ENCODE measurements at places on chromosomes 6 and 20.
A peak's percentile ranks its signal among the peaks of the same experiment; 100 is the strongest.

GRCh38 chr6:3819161-3820110 lies 29.7 kb upstream of the FAM50B start:
- DNase-seq = peak; percentile 23

DNA sequence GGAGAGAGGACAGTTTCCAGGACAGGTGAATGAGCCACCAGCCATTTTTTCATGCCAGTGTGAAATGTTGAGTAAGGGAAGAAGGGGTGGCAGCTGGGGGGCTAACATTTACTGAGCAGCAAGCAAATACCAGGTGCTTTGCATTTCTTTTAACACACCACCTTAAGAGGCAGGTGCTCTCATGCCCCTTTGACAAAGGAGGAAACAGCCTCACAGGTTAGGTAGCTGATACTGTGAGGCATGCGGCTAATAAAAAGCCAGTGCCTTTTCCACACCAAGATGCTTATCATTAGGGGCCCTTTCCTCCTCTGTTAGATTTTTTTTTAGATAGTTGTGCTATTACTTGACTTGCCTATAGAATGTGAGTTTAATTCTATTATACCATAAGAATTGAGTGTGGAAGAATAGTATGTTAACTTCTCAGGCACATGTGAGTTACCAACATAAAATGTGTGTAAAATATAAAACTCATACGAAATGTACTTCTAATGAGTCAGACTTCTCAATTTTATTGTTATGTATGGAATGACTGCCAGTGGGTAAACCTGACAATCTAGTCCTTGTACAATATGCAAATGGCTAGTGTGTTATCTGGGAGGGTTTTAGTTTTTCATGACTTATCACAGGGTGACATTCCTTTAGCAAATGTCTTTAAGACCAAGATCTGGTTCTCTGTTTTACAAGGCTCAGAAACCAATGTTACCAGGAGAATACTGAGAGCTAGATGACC lies 260.0 kb downstream of the TMEM242 start:
- no peak for DNase-seq

DNA sequence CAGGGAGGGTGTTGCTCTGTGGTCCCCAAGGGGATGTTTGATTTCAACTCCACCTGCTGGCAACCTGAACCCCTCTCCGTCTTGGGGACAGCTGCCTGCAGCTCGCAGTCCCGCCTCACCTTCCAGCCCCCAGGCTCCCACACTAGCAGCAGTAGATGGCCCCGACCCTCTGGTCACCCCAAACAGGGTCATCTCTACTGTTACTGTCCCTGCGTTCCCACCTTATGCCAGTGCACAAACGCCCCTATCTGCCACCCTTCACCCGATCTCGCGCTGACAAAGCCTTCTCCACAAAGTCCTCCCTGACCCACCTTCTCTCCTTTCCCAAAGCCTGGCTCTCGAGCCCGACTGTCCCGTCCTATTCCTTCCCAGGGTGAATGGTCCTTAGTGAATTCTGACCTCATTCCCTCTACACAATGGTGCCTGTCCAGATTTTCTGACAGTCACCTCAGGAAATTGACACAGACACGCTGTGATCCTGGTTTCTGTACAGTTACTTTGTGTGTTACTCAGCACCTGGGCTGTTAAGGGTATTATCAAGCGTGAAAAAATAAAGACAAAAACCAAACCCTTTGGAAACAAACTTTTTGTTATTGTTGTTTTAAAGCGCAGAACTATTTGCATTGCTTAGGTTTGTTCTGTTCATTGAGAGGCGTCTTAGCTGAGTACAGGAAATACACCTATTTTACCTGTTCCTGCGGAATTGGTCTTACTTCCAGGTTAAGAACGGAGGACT lies 728 bp downstream of the FUT9 start:
- peak; percentile 60 for DNase-seq

- DNase-seq = peak; percentile 58
These were observed 1.1 kb downstream of the ABRACL start for GRCh38 chr6:139029470-139030227.

DNA sequence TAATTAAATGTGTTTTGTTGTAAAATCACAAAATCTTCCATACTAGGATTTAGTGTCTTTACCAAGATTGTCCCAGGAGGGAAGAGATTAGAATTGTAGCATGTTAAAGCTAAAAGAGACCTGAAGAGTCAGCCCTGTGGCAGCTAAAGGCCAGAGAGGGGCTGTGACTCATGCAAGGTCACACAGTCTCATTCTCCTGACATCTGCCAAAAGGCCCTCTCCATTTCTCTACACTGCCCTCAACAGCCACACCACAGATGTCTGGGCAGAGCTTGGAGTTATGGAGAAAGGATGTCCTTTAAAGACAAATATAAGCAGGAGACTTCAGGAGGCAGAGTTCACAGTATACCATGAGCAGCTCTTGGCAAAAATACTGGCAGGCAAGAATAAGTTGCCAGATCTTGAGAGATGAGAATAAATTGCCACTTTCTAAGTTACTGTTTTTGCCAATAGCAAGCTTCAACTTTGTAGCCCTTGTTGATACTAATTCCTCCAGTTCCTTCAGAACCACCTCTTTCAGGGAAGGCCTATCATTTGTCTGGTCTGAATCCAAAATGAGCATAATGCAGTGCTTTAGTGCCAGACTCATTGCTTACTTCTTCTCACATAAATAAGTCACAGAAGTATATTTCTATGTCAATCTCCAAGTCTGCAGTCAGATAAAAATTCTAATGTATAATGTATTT lies 41.7 kb downstream of the AKIRIN2 start:
- DNase-seq = peak; percentile 52

DNA sequence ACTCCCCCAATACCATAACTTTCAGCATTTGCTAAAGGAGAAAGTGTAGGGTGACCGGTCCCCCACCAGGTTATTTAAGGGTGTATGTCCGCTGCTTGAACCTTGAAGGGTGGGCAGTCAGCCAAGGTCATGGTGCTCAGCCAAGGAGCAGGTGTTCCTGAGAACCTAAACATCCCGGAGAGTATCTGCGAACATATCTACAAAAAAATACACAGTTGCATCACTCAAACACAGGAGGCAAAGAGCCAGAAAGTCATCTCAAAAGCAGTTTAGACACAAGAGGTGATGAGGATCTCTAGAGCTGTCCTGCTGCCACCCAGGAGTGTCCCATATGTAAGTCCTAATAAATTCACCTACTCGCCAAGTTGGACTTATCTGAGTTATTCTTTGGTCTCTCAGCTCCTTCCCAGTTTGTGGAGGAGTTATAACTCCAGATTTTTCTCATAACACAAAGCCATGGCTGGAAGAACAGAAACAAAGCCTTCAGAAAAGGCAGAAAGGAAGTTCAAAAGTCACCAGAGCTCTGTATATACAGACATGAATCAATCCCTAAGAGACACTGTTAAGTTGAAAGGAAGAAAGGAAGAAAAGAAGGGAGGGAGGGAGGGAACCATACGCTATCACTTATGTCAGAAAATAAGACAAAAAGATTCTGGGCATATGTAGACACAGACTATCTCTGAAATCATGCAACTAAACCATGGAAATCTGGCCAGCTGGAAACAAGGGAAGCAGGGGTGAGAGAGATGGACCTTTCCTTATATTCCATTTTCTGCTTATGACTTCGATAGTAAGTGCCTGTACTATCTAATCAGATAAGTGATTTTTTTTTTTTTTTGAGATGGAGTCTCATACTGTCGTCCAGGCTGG lies 11.3 kb downstream of the MBOAT1 start:
- DNase-seq = no peak

DNA sequence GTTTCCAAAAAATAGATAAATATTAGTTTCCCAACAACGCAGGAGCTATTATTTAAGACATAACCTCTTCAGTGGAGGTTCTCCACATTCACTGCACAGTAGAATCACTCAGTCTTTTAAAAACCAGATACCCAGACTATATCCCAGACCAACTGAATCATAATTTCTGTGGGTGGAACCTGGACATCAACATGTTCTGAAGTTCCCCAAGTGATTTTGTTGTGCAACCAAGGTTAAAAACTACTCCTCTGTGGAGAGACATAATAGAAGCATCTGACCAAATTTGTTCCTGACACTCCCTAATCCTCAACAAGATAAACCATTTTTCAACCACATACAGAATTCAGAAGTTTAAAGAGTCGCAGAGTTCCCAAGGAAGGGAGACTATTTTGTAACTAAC lies 42.3 kb downstream of the STK38 start:
- no peak for DNase-seq

All from islet precursor cell (in vitro differentiated cells).